ENCODE measurements at places on chromosomes 7 and 10.

DNA sequence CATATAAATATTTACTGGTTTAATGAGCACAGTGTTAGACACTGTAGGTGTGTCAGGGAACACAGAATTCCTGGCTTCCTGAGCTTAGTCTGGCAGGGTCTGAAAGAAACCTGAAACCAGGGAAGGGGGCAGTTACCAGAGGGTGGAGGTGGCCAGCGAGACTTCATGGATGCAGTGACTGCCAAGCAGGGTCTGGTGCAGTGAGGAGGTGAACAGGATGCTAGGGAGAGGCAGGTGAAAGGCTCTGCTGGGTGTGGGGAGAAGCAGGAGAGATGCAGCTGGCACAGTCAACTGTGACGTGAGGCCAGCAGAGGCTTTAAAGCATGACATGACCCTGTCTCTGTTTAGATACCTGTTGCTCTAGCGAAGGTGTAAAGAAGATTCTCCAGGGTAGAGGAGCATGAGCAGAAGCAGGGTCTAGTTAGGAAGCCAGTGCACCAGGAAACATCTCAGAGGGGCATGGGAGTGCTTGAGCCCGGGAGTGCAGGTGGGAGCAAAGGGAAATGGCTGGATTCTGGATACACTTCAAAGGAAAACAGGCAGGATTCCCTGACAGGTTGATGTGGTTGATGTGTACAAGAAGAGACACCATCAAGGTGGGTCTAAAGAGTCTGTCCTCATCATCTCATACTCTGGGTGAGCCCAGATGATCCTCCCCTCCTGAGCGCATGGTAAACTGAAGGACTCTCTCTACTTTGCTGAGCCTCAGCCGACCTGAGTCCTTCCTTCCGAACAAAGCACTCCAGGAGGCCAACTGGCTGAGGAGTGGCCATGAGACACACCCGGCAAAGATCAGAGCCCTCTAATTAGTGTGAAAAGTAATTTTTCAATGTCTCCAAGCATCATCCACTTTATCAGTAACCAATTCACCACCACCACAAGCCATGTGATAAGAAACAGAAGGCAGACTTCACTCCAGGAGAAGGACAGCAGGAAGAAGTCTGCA, 186.8 kb downstream of the COBL start:
- no peak for DNase-seq

- no peak for DNase-seq
These were observed 108.9 kb upstream of the FRMD4A start for GRCh38 chr10:14439451-14440259.

- no peak for DNase-seq
These were observed 165.0 kb downstream of the ITGB1 start for GRCh38 chr10:32793033-32793432.

DNA sequence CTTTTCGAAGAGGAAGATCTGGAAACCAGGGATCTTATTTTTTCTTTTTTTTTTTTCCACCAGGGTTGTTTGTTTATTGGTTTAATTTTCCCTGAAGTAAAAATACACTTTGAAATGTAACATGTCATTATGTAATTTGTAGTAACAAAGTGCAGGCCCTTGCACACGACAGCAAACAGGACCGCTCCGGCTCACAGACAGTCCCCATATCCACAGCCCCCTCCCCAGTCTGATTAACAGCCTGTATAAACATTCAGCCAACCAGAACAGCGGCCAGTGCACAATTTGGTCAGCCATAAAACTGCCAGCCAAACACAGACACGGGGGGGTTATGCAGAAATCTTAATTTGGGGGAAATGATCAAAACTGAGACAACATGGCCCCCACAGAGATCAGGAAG, 431.6 kb upstream of the NPVF start:
- no peak for DNase-seq

- no peak for DNase-seq
These were observed 140.5 kb downstream of the LRRC4 start for GRCh38 chr7:127890726-127891125.

DNA sequence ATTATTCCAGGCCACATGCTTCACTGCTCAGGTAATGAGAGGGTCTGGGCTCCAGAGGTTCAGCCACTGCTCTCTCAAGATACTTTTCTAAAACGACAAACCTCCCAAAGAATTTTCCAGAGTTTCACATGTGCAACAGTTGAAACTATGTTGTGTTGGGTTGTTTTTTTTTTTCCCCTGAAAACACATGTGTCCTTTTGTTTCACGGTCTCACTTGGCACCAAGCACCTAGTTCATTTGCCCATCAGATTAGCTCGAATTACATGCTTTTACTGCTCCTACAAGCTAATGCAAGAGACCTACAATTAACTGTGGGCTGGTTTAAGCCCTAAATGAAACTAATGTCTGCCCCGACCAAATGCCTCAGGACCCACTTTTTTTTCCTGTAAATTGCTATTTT, 313.3 kb downstream of the FGFR2 start:
- peak; percentile 81 for DNase-seq

- no peak for DNase-seq
These were observed 17.2 kb upstream of the CALN1 start for GRCh38 chr7:72429316-72429715.

- peak; percentile 46 for DNase-seq
These were observed at the start of gene SAMD9 for GRCh38 chr7:93117852-93118530. Gene SAMD9 (minus strand): TSS chr7:93117979. CDS start chr7:93106097, 11,882 bp downstream.

DNA sequence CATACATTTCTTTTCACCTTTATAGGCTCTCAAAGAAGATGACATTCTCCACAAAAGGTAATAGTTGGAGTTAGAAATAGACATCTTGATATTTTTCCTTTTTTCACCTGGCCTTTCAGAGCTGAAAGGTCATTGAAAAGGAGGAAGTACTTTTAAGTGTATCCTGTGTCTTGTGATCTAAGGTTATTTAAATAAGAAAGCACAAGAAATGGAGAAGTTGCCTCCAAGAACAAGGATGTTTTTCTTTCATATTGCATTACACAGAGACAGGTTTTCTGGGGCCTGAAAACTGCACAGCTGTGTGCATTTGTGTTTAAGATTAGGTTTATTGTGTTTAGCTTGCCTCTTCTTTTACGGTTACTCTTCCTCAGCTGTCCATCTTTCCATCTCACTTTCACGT, 103.4 kb upstream of the SEMA3D start:
- no peak for DNase-seq

DNA sequence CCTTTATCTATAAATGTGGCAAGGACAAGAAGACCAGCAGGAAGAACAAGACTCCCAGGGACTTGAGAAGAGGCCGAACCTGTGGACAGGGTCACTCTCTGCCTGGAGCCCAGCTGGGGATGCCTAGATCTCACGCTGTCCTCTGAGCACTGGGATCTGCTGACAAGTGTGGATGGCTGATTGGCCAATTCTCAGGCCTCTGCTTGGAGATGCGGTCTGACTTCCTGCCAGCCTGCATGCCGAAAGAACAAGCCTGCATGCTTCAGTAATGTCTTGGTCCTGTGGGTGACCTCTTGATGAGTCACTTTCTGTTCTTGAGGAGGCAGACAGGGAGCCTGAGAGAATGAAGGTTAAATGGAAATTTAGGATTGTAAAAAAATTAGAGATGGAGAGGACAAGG, 84.7 kb downstream of the TMEM178B start:
- DNase-seq = no peak

GRCh38 chr10:96257944-96258343, 13.4 kb downstream of the BLNK start:
- no peak for DNase-seq

DNA sequence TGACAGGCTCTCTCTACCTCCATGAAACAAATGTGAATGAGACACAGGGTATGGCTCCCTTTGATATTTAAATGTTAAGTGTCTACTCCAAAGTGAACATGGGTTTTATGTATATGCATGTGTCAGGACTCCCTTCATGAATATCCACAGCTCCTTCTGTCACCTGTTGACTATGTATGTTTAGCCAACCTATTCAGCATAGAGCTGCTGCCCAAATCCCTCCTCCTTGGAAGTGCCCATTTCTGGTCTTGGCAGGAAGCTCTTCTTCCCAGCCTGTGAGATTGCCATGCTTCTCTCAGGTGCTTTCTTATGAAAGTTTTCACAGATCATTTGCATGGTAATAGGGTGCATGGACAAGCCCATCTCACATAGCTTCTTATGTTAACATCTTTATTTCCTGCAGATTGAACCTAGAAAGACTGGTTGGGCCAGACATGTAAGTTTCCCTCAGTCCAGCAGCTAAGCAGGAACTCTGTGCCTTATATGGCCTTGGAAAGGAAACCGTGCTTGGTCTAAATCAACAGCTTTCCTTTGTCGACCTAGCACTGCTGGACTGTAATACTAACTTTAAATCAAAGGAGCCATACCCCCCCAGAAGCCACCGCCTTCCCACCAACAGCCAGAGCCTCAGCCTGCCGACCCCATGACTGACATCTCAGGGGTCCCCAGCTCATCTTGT, 288.9 kb downstream of the ADARB2 start:
- DNase-seq = no peak

All from NCI-H1048 (cell line).